NCI-H1417 treated with DMSO at 0.1 percent for 48 hours (cell line): ENCODE measurements at places on chromosomes 16 and 17.

DNA sequence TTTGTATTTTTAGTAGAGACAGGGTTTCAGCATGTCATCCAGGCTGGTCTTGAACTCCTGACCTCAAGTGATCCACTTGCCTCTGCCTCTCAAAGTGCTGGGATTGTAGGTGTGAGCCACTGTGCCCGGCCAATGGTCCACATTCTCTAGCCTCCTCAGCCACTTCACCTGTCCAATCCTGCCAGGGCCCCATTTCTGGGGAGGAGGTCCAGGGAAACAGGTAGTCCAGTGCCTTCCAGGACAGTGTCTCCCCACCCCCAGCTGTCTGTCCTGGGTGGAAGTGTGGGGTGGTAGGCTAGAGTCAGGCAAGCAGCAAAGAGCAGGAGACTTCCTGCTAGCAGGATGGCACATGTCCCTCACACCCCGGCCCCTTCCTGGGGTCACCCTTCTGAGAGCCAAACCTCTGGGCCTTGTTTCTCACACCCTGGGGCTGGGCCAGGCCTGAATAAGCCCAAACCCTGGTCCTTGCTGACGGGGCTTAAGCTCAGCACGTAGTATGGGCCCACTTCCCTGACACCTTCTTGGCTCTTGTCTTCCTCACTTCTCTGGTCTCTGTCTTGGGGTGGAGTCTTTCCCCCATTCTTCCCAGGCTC is 5.0 kb downstream of the FHOD1 start:
- no peak for DNase-seq

DNA sequence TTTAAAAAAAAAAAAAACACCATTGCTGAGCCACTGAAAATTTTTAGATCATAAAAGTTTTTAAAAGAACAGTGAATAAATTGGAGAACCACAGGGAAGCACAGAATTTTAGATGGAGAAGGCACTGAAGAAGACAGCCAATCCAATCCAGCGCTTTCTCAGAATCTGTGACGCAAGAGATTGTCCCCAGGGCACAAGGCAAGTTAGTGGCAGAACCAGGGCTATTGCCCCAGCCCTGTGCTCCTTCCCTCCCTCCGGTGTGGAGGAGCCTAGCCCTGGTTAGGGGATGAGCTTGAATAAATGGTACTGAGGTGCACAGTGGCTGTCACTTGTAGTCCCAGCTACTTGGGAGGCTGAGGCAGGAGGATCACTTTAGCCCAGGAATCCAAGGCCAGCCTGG is 108.3 kb downstream of the ZNF423 start:
- DNase-seq: no peak

DNA sequence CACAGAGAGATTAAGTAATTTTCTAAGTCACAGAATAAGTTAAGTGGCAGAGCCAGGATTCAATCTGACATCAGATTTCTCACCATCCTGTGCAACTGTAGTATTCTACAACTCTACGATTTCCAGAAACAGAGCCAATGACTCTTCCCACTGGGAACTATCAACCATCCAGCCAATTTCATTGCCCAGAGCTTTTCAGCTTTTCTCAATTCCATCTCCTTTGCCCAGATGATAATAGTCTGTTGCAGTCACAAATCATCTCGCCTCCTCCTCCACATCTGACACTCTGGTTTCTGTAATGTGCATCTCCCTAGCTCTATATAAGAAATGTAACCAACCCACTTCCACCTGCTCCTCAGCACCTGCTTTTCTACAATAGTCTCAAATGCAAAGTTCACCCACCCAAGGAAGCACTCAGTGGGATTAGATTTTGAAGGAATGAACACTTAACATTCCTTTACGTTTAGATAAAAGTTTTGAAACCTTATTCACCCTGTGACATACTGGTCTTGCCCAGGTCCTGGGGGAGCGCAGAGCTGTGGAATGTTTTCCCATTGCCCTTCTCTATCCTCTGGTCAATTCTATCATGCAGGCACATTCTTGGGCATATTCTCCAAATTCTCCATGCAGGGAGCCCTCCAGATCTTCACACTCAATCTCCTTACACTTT is 167.8 kb upstream of the ASIC2 start:
- DNase-seq: no peak

- no peak for DNase-seq
Measured at GRCh38 chr17:44044071-44044470, 22.4 kb downstream of the LSM12 start.

GRCh38 chr17:62679866-62680377 is 52.5 kb downstream of the MRC2 start:
- no peak for DNase-seq

- no peak for DNase-seq
Measured at GRCh38 chr16:74682556-74682955, 15.9 kb upstream of the RFWD3 start.

GRCh38 chr17:55168958-55169687 is 95.6 kb upstream of the HLF start:
- no peak for DNase-seq

GRCh38 chr16:10575506-10576130 is 4.8 kb downstream of the EMP2 start:
- no peak for DNase-seq
